ENCODE measurements at places on chromosomes 3 and 15.

- DNase-seq: no peak
These were observed 328.4 kb upstream of the UMPS start for GRCh38 chr3:124401843-124402242.

GRCh38 chr3:113831103-113831355, 7.6 kb upstream of the GRAMD1C start:
- no peak for DNase-seq

GRCh38 chr15:59199626-59200465, 6.8 kb upstream of the LDHAL6B start:
- no peak for DNase-seq

- DNase-seq: no peak
These were observed 1173.1 kb downstream of the NSUN3 start for GRCh38 chr3:95235916-95236315.

DNA sequence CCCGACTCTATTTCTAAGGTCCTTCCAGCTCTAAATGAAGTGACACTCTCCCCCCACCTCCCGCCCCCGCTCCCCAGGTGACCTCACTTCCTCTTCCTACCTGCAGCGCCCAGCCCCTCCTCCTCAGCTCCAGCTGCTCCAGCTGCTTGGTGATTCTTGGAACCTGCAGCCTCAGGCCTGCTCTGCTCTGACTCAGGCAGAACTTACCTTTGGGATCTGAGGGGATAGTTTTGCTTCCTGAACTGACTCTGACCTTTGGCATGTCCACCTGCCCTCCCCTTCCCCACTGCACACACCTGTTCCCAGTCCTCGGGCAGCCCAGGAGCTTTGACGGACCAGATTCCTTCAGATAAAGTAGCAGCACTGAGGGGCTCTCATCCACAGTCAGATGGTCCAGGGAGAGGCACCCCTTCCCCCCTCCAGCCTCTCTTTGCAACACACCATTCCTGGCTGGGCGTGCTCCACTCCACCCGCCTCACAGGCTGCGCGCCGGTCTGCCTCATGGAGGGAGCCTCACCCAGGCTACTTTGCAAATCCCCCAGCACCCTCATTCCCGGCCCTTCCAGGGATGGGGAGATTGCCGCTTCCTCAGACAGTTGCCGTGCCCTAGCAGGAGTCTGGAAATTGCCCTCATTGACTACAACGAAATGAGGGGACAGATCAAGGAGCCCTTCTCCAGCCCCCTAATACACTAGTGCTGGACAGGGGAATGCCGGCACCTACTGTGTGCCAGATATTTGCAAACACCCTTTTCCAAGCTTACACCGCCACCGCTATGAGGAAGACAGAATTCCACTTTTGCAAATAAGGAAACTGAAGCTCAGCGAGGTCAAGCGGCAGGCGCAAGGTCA, 692 bp upstream of the C15orf39 start:
- DNase-seq: no peak

GRCh38 chr3:88203642-88204055, 53.9 kb downstream of the C3orf38 start:
- DNase-seq: peak; percentile 59

DNA sequence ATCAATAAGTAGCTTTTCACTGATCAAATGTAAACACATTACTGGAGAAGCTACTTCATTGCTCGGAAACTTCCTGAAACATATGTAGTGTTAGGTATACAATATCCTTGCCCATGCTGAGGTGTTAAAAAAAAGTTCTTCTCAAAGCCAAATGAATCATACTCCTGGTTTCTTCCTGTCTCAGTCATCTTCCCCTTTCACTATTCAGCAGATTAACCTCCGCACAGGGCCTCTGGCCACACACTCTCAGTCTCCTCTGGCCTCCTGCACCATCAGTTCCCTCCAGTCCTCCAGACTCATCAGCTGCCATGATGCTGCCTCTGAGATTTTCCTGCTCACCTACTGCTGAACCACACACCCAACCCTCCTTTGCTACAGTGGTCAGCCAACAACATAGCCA, 70.5 kb upstream of the BOC start:
- no peak for DNase-seq

- DNase-seq: no peak
These were observed at the start of gene PLCL2 for GRCh38 chr3:16884748-16885592. Gene PLCL2, plus strand, starts transcription at chr3:16884955. Its CDS starts 85 bp downstream, at chr3:16885040.

DNA sequence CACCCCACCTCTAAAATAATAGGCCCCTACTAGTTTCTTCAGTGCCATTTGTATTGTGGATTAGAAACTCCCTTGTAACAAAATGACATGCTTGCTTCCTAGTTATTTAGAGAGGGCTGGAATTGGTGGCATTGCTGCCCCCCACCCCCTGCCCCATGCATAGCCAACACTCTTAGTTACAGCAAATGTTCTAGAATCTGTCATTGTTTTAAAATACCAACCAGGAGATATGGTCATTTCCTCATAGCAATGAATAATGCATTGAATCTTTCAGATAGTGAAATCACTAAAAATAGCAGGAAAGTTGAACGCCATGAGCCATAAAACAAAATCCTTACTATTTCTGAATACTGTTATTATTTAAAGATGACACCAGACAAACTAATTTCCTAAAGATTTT, 292.5 kb downstream of the ARPP21 start:
- DNase-seq: no peak

DNA sequence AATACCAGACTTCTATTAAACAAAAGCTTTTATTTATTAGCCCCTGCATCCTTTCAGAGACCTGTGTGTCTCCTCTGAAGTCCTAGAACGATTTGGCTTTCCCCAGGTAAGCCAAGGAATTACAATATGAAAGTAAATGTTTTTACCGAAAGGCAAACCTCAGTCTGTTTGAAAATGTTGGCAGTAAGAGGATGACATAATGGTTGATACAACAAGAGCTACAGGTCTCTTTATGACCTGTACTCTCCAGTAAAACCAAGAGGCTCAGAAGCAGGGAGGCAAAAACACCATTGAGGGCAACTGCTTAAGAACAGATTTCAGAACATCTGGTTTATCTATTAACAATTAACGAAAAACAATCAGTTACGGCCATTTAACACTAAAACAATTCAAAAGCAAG, 107.8 kb downstream of the ADAM10 start:
- DNase-seq: no peak

DNA sequence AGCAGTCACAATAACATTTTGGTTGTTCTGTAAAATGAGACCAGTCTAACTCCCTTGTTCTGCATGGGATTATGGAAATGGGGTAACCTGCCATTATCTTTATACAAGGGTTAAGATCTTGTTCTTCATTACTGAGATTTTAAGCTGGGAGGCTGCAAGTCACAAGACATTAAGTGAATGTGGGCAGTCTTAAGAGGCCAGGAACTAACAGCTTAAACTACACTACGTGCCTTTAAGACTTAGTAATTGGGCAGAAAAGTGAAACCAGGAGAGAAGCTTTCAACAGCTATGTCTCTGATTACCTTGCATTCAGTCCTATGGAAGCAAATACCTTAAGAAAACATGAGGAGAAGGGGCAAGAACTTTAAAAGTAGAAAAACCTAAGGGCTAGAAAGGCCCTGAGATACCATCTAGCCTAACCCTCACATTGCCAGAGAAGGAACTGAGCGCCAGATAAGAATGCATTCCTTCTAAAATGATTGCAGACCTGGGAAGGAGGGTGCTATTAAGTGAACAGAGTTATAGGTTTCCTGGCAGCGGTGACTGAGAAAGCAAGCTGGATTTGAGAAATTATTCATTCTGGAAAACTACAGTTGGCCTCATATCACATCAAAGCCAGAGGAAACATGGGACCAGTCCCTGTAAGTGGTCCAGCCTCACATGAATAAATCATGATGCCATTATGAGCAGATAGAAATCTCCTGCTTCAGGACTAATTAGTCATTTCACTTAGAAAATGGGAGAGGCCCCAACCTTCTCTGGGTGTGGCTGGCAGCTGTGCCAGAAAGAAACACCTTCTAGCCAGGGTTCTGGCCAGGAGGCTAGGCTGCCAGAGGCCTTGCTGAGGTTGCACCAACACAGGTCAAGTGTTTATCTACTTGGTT, 32.9 kb downstream of the DAPK2 start:
- DNase-seq: no peak

GRCh38 chr3:194265505-194265892, 85.6 kb downstream of the CPN2 start:
- peak; percentile 65 for DNase-seq

DNA sequence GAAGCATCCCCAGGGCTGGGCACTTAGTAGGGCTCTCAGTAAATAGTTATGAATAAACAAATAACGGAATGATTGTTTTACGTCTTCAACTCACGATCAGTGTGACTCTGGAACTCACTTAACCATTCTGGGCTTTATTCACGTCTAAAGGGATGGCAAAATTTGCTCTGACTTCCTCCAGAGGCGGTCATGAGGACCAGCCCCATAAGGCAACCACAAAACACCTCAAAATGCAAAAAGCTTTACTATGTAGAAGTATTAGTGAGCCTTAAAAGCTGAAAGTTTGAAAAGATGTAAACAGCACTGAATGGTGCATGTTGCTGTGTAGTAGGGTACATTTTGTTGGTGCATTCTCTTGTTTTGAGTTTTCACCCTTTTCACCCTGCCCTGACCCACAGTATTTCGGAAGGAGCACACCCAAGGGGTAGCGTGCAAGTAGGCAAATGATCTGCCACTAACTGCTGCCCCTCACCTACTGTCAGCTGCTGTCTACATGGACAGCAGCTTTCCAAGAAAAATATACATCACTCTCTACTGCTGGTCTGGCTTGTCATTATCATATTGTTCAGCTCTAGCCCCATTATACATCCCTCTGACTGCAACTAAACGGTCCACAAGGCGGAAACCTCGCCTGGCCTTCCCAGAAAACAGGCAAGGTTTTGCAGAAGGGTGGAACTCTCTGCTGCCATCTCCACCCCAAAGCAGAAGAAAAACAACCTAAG, 308.5 kb upstream of the PROK2 start:
- no peak for DNase-seq

GRCh38 chr3:175489406-175489805, 630.3 kb downstream of the NAALADL2 start:
- DNase-seq: no peak

GRCh38 chr3:42314411-42314810, 48.4 kb upstream of the CCK start:
- DNase-seq: no peak

GRCh38 chr3:88000853-88001252, 58.0 kb downstream of the CGGBP1 start:
- DNase-seq: no peak

GRCh38 chr3:126731044-126731443, 27.0 kb downstream of the CHCHD6 start:
- DNase-seq: no peak

GRCh38 chr3:150890295-150890694, 14.9 kb downstream of the MINDY4B start:
- peak; percentile 14 for DNase-seq

- DNase-seq: no peak
These were observed 37.7 kb upstream of the FRMD4B start for GRCh38 chr3:69423463-69424155.

- DNase-seq: no peak
These were observed 76.1 kb upstream of the PHLDB2 start for GRCh38 chr3:111782943-111783342.

- DNase-seq: peak; percentile 44
These were observed 34.8 kb downstream of the EIF4E3 start for GRCh38 chr3:71690341-71690841.

GRCh38 chr3:128188956-128189355, 35.7 kb downstream of the EEFSEC start:
- no peak for DNase-seq

GRCh38 chr3:61450866-61451265, 110.5 kb upstream of the PTPRG start:
- no peak for DNase-seq

DNA sequence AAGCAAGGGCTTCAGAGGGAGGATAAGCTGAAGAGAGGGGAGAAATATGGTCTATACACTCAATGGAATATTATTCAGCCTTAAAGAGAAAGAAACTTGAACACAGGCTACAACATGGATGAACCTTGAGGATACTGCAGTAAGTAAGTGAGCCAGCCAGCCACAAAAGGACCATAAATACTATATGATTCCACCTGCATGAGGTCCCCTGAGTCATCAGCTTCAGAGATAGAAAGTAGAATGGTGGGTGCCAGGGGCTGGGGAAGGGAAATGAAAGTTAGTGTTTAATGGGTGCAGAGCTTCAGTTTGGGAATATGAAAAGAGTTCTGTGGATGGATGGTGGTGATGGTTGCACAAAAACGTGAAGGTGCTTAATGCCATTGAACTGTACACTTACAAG, 68.4 kb upstream of the SEC13 start:
- DNase-seq: no peak

DNA sequence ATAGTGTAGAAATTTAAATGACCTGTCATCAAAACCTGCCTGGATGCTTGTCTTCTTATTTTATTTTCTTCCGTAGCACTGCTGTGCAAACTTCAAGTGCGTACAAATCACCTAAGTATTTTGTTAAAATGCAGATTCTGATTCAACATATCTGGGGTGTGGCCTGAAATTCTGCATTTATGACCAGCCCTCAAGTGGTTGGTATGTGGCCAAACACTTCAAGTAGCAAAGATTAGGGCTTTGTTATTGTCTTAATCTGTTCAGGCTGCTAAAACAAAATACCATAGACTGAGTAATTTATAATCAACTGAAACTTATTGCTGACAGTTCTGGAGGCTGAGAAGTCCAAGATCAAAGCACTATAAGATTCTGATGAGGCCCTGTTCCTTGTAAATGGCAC, 97.6 kb upstream of the LRRC3B start:
- DNase-seq: no peak

DNA sequence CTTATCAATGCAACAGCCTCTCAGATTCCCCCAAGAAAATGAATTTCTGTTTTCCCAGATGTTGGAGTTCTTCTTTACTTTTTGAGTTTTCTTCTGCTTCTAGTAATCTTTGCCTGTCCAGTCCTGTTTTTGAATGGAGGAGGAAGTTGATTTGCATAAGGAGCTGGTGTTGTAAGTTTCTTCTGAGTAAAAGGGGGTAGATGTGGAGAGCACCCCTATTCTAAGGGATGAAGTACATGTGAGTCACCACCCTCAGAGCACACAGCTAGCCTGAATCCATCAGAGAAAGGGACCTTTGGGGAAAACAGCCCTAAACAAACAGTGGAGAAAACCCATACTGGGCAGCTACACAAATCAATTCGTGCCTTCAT, 34.5 kb downstream of the ACAA1 start:
- DNase-seq: no peak

DNA sequence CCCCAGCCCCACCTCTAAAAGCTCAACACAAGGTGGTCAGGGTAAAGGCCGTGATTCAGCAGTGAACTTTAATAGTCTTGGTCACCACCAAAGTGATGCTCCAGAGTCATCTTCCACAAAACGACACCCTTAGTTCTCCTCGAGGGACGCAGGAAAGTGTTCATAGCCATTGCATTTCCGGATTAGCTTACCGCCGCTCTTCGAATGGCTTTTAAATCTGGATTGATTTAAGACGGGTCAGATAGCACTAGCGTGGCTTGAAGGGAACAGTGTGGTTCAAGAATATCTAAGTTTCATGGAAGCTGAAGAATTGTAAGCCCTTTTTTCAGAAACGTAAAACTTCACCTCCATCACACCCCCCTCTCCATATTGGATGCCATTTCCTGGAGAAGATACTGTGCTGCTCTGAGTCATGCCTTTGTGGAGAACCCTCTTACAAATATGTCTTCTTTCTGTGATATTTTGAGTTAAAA, 829 bp downstream of the RNF7 start:
- peak; percentile 22 for DNase-seq

- no peak for DNase-seq
These were observed 219.7 kb downstream of the CD47 start for GRCh38 chr3:107870943-107871638.
